ENCODE measurements at places on chromosomes 5 and 9. TPM values are rescaled to one million over a fixed set of nuclear protein-coding genes. Genes with fewer than 3 reads are reported as not detected.
A peak's percentile ranks its signal among the peaks of the same experiment; 100 is the strongest.

GRCh38 chr9:87039809-87040392 lies 92.6 kb upstream of the GAS1 start:
- H3K4me3 ChIP-seq, result no peak overlapping the region
- no peak for DNase-seq
- no peaks in the 10 kb centered on the region for H3K27me3 ChIP-seq
- peaks cover 5% of the 10 kb centered on the region for H3K36me3 ChIP-seq
- H3K27ac ChIP-seq, result no peak overlapping the region

- no peaks in the 10 kb centered on the region for H3K4me1 ChIP-seq
- no peak overlapping the region for H3K27ac ChIP-seq
- no peaks in the 10 kb centered on the region for H3K36me3 ChIP-seq
- no peak for DNase-seq
- no peak overlapping the region for H3K4me3 ChIP-seq
Measured at GRCh38 chr9:16418721-16419120, 451.7 kb downstream of the BNC2 start.

GRCh38 chr9:28264368-28264767 lies 691.1 kb upstream of the C9orf72 start:
- no peaks in the 10 kb centered on the region for H3K27me3 ChIP-seq
- H3K27ac ChIP-seq, result no peak overlapping the region
- no peaks in the 10 kb centered on the region for H3K4me1 ChIP-seq
- no peak for DNase-seq
- H3K4me3 ChIP-seq, result no peak overlapping the region

GRCh38 chr5:78291687-78292086 lies 2.8 kb downstream of the AP3B1 start:
- no peak for DNase-seq
- no peaks in the 10 kb centered on the region for H3K27me3 ChIP-seq
- peaks cover 10% of the 10 kb centered on the region for H3K36me3 ChIP-seq
- peaks cover 49% of the 10 kb centered on the region for H3K4me1 ChIP-seq
- peak overlapping the region; percentile 61 for H3K4me3 ChIP-seq

- H3K4me1 ChIP-seq, result no peaks in the 10 kb centered on the region
- H3K4me3 ChIP-seq, result no peak overlapping the region
- DNase-seq, result no peak
- H3K36me3 ChIP-seq, result no peaks in the 10 kb centered on the region
Measured at GRCh38 chr9:126756876-126757415, 47.9 kb upstream of the ZBTB43 start.

DNA sequence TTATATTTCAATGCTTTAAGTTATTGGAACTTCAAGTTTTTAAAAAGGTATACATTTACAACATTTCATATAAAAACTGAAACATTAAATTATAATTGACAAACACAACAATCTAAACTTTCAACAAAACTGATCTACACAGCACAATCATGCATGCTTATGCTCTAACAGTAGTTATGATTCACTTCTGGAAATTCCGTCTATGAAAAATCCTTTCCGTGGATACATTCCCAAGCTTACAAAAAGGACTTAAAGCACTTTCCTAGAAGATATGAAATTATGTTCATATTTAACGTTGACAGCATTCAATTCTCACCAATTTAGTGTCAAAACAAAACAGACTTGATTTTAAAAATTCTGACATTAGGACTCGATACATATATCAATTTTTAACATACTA lies 3.7 kb downstream of the HNRNPH1 start:
- H3K4me3 ChIP-seq, result peak overlapping the region; percentile 97
- no peak for DNase-seq
- peaks cover 83% of the 10 kb centered on the region for H3K4me1 ChIP-seq
- H3K27ac ChIP-seq, result peak overlapping the region; percentile 100

DNA sequence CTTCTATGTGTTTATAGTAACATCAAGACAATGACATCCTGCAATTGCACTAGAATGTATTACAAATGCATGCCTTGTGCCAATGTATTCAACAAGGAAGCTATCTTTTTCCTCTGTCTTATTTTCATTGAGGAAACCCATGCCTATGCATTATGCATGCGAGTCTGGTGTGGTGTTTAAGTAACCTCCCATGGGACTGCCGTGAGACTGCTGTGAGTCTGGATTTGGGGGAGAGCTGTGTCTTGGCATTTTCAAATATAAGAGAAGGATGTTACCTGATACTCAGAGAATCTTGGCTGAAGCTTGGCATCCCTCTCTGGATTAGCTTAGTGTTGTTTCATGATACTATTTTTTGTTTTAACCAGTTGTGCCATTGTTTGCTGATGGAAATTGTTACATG lies 98.3 kb downstream of the F2RL2 start:
- no peaks in the 10 kb centered on the region for H3K27me3 ChIP-seq
- DNase-seq, result no peak
- H3K4me3 ChIP-seq, result no peak overlapping the region
- no peaks in the 10 kb centered on the region for H3K36me3 ChIP-seq
- peak overlapping the region; percentile 41 for H3K27ac ChIP-seq

ARHGEF39 gene
- 12.0 TPM for total RNA-seq

POLR3G gene
- total RNA-seq, result 4.5 TPM

SLC35A4 gene
- 52.7 TPM for total RNA-seq

VCAN gene
- total RNA-seq, result 0.51 TPM

ATP6V0E1 gene
- 105 TPM for total RNA-seq

Measured in activated T-cell treated with anti-CD3 and anti-CD28 coated beads, Interleukin-2, amount 50 U/mL, for 72 hours (primary cell).